Right hindlimb (tissue), 1 donor: ENCODE measurements at places on chromosomes 4 and X.

GRCh38 chrX:2917767-2918166 is 11.4 kb downstream of the ARSD start:
- no peak for DNase-seq

GRCh38 chr4:16136311-16136710 is 52.5 kb upstream of the PROM1 start:
- DNase-seq, result peak; percentile 65

- DNase-seq, result no peak
These were observed 378.5 kb upstream of the ZFP42 start for GRCh38 chr4:187617113-187617512.

- DNase-seq, result no peak
These were observed 156.3 kb upstream of the RAI2 start for GRCh38 chrX:18017411-18017810.

- DNase-seq, result no peak
These were observed 86.5 kb downstream of the GLRA3 start for GRCh38 chr4:174742561-174742960.

- DNase-seq, result no peak
These were observed 60.2 kb upstream of the PNPLA4 start for GRCh38 chrX:7987160-7988012.

- no peak for DNase-seq
These were observed 8.9 kb downstream of the HTN1 start for GRCh38 chr4:70059149-70059548.

DNA sequence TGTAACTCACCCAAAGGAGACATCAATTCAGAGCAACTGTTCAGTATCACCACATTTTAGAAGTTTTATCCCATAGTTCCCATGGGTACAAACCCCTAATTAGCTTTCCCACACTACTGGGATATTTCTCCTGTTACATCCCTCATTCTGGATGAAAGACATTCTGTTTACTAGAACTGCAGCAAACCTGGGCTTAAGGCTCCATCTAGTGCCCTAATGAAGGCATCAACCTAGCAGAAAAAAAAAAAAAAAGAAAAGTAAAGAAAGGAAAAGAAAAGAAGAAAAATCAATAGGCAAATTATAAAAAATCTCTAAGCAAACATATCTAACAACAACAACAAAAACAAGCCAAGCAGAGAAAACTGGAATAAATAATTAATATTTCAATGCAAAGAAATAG is 133.7 kb upstream of the CPXCR1 start:
- DNase-seq, result no peak

DNA sequence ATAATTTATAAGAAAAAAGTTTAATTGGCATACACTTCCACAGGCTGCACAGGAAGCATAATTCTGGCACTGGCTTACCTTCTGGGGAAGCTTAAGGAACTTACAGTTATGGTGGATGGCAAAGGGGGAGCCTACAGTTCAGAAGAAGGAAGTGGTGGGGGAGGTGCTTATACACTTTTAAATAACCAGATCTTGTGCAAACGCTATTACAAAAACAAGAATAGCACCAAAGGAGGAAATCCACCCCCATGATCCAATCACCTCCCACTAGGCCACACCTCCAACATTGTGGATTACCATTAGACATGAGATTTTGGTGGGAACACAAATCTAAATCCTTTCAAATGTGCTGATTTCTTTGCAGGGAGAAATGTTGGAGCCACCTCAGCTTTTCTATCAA is 287.7 kb downstream of the CPXCR1 start:
- DNase-seq, result no peak

DNA sequence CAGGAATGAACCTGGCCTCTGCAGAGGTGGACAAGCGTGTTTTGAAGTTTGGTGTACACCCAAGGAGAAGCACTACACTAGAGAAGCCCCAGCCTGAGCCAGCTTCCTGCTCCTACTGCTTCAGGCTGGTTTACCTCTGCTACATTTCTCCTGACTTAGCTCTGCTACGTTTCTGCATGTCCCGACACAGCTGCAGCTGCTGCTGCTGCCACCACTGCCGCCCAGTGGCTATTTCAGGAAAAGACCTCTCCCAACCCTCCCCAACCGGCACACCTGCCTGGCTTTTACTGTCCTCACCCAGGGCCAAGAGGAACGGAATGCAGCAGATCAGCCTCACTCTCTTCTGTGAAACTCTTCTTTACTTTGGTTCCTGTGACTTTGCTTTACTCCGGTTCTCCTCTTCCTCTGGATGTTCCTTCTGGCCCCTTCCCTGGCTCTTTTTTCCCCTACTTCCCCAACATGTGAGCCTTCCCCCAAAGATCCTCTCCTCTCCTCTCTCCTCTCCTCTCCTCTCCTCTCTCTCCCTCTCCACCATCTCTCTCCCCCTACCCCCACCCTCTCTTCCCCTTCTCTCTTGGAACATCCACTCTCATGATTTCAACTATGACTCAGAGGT is 3.1 kb upstream of the P2RY4 start:
- peak; percentile 16 for DNase-seq

DNA sequence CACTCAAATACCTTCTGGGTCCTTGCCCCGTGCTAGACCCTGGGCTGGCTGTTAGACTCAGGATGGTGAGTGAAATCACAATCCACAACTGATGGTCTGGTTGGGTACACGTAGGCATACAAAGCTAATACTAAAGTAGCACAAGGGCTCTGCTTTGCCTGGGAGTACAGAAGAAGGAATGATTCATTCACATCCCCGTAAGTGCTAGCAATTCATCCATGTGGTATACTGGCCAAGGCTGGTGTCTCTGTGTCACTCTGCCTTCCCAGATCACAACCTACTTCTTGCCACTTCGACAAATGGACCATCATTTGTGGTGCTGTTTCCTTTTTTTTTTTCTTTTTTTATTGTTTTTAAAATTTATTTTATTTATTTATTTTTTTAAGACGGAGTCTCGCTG is 19.7 kb upstream of the RBM47 start:
- DNase-seq, result no peak

- DNase-seq, result no peak
These were observed 6.3 kb downstream of the HPGDS start for GRCh38 chr4:94336303-94336702.

DNA sequence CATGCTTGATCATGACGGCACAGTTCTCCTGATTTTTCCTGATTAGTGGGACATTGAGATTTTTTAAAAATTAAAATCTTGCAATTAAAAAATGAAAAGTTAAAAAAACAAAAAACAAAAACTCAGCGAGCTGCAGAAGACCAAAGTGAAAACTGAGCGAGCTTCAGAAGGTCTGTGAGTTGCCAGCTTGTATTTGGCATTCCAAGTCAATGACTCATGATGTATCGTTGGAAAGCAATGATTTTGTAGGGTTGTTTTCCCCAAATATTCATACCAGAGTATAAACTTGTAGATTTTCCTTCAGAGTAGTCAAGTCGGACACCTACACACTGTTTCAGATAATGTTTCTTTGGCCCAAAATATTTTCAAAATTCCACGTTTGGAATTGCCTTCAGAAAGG is 76.9 kb downstream of the LRRC66 start:
- no peak for DNase-seq

DNA sequence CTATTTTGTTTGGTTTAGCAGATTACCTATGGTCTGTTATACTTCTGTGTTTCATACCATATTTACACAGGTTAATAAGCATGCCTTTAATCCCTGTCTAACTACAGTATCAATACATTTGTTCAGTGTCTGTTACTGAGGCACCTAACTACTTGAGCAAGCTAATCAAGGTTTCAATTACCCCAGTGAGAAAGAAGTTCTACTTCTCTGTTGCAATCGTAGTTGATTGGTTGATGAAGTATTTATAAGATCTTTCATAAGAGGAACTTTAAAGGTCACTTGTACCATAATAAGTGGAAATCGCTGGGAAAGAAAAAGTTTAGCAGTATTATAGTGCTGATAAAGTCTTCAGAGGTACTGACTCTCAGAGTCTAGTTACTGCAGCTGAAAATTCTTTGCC is 490.6 kb downstream of the RPA4 start:
- no peak for DNase-seq

- no peak for DNase-seq
These were observed 12.4 kb downstream of the TENM3 start for GRCh38 chr4:182255441-182256190.

GRCh38 chr4:181674315-181674875 is 568.8 kb upstream of the TENM3 start:
- no peak for DNase-seq

DNA sequence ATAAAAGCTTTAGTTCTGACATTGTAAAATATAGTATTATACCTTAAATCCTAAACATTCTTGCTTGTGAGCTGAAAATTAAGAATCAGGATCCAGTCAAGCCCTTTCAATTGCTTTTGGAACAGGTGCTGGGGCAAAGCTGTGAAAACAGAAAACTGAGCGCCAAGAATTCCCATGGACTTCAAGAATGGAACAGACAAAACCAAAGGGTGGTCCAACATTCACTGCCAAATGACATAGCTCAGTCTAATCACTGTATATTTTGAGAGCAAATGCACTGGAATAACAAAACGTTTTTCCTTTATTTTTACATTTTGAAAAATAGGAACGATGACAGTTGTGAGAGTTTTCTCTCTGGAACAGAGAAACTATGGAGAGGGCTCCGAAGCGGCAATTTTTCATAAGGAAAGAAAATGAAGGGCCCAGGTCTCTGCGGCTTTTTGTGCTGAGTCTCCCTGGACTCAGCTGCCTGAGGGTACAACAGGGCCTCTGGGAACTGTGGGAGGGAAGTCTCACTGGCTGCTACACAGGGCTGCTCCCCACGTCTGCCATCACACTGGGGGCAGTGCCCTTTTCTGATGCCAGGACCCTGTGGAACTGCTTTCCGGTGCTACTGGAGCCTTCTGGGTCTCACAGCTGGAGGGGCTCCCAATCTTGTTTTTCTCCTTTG is 56.0 kb upstream of the BMPR1B start:
- peak; percentile 49 for DNase-seq

DNA sequence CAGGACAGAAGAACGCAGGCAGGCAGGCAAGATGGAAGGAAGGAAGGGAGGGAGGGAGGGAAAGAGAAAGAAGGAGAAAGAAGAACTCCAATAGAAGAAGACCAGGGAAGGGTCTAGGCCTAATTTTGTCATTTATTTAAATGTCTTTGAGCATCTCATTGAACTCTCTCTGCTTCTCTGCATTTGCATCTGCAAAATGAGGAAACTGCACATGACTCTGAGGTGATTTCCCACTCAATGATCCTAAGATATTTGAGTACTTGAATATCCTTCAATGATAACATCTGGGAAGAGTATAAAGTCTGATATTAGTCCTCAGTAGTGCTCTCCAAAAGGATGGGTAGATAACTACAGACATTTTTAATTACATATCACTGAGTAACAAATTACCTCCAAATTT is 33.1 kb upstream of the RBPJ start:
- no peak for DNase-seq

- DNase-seq, result no peak
These were observed 20.9 kb upstream of the ZRSR2 start for GRCh38 chrX:15769300-15769954.

GRCh38 chr4:744212-744841 is 38.7 kb downstream of the PCGF3 start:
- no peak for DNase-seq

DNA sequence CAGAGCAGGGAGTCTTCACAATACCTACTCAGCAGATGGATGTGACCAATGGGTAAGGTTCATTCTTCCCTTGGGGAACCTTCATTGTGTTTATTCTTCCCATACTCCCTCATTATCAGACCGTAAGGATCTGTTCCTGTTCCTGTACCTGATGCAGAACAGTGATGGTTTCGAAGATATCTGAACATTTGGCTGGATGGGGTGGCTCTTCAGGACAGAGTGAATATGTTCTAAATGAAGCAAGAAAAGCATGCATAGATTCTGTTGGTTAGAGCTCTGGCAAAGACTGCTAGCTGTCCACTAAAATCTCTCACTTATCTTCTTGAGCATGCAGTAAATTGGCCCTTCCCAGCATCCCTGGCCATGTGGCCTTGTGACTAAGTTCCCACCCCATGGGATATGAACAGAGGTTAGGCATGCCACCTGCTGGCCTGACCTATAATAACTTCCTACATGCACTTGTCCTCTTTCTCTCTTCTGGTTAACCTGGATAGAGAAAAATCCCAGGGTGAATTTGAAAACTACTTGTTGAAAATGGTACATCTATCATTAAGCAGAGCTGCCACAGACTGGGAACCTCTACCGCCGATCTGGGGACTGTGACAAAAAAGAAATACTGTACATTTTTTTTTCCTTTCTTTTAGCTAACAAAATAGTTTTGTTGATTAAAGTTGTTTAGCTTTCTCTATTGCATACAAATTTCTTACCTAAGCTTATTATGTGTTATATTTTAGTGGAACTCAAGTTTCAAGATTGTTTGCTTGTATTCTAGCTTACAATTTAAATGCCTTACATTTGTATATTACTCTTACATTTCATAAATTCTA is 60.0 kb upstream of the BANK1 start:
- DNase-seq, result peak; percentile 36
